HCT116 (cell line): ENCODE measurements at places on chromosomes 12 and 14.

DNA sequence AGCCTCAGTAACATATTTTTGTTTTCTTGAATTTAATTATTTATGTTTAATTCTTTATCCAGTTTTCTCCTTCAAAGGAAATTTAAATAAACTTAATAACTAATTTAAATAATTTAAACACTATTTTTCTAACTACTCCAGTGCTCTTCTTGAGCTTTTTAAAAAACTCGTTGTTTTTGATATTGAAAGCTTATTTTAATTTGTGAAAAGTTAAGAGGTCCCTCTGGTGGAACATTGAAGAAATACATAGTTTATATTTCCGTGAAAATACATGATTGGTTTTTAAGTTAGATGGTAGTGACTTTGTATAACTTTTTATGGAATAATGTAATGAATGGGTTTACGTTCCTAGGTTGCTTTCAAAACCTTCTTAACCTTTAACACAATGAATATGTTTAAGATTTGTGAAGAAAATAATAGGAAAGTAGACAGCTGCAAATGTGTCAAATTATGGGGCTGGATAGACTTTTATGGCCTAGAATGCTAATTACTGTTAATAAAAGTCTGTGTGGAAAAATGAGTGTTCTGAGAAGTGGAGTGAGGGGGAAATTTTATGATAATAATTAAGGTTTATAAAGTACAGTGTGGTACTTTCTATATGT is 45.9 kb upstream of the MSRB3 start:
- no peak for DNase-seq

DNA sequence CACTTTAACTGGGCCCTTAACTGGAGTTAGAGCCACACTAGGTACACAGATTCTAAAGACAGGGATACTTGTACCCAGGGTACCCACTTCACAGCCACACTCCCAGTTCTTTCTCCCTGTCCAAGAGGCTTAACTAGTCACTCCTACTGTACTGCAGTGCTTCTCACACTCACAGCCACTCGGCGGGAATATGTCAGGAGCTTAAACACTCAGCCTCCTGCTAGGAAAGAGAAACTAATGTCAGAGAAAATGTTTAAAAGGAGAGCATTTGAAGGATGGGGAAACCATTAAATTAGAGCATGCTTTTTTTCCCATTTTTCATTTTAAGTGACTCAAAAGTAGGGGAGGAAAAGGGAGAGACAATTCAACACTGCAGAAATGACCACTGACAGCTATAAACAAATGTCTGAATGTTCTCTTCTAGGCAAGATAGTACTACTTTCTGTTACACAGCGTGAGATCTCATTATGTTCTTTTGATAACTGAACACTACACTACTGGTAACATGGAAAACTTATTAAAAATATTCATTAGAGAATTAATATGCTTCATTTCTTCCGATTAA is 22.9 kb upstream of the MDM1 start:
- DNase-seq = no peak

DNA sequence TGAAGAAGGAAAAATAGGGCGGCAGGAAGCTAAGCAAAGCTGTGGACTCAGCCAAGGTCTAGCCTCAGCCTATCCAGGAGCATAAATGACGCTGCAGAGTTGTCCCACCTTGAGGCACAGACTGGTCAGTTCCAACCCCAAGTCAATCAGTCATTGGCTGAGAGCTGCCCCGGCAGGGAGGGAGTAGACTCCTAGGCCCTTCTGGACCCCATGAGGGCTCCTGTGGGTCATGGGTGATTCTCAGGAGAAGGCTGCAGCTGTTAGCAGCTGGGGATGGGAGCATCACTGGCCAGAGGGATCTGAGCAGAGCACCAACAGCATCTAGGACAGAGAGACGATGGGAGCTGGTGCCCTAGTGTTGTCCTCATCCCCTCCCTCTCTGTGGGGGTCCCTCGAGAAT is 51.8 kb upstream of the ESRRB start:
- no peak for DNase-seq

DNA sequence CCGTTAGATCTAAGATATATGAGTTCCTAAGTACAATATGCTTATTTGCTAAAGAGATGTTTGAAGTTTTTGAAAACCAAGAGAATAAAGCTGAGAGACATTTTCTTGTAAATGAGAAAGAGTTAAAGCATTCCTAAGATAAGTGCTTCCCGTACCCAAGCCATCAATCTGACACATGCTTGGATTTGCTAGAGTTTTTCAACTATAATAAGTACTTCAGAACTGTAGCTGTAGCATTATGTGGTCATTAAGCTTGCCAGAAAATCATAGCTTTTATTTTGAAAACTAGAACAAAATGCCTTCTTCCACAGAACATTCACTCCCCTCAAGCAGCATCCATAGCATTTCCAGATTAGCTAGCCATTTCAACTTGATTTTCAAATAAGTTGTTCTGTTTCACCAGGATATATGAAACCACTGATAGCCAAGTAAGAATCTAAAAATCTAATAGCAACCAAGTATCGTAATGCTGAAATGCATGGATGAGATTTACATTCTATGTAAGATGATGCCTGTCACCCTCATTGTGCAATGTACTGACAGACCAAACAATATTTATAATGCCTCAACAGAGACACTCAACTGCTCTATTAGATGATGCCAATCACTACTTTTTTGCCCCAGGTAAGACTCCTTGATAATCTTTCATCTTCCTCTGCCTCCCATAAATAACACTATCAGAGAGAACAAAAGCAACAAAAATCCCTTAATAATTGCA is 8.0 kb downstream of the SNW1 start:
- DNase-seq = no peak

DNA sequence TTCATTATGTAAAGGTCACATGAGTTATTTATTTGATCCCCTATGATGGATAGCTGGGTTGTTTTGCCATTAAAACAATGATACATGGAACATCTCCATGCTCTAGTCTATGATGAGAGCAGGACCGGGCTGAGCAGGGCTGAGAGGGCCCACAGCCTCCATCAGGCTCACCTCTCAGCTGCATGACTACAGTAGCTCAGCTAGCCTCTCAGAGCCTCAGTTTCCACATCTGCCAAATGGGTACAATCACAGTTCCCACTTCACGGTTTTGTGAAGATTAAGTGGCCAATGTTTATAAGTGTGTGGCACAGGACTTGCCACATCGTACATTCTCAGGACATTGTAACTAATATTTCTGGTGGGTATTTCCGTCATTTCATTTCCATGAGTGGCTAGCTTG is 19.9 kb upstream of the MYL2 start:
- DNase-seq = no peak

DNA sequence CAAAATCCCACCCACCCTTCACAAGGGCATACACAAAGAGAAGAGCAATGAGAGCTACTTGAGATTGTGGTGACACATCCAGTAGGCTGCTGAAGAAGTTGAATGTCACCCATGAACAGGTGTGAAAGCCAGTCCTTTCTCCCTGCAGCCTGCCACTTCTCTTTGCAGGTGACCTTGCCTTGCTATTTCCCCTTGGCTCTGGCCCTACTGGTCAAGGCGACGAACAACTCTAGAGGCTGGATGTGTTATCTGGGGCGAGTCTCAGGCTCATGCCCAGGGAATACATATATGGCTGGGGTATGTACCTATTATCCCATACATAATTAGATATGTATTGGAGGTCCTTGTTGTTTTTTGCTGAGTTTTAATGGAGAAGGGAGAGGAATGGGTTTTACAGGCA is 70.2 kb upstream of the EGLN3 start:
- DNase-seq = no peak

DNA sequence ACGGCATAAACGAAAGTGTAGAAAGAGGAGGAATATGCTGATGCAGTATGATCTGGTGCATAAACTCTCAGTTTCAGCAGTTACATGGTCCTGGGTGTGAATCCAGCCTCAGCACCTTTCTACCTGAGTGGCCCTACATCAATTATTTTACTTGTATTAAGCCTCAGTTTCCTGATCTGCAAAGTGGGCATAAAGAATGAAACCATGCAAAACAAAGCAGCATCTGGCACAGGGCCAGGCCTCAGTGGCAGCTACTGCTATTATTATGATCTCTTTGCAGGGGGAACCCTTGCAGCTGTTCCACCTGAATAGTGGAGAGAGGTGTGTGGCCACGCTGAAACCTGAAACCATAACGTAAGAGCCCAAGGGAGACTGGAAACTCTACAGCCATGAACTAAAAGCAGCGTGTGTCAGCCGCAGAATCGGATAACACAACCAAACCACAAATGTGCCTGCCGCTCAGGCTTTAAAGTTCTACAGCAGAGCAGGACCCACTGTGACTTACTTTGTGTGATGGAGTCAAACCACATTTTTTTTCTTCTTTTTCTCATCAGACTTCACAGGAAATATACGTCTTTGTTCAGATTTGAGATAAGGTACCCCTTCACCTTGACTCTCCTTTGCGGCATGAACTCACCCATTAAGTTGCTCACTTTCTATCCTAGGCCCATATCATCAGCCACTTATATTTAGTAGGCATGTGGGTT is 29.2 kb upstream of the FOS start:
- DNase-seq = no peak

- no peak for DNase-seq
These were observed 852 bp downstream of the COX16 start for GRCh38 chr14:70358631-70359030.

GRCh38 chr12:28145216-28145615 is 45.0 kb upstream of the CCDC91 start:
- DNase-seq = no peak

DNA sequence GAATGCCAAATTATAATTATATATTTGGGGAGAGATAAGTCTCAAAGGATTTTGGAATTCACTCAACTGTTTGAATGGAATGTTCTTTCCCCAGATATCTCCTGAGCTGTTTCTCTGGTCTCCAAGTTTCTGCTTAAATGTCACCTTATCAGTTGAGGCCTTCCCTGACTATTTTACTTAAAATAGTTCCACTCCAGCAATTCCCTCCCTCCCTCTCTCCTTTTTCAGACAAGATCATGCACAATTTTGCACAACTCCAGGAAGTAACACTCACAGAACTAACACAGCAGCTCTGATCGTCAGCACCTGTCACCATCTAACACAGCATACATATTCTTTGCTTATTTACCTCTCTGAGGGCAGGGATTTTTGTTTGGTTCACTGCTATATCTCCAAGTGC is 12.5 kb downstream of the BTG1 start:
- no peak for DNase-seq

DNA sequence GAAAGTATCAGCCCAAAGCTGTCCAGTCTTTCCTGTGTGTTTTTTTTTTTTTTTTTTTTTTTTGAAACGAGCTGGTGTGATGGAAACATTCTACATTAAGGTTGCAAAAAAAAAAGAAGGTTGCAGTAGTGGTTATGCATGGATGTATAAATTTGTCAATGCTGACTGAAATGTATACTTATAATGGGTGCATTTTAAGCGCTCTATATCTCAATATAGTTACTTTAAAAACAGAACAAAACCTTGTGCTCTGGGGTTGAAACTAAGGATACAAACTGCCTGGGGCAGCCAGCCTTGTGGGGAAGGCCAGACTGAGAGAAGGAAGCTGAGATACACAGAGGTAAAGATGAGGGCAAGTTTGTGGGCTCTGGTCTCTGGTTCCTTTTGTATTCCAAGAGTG is 87.3 kb upstream of the RMST start:
- no peak for DNase-seq

DNA sequence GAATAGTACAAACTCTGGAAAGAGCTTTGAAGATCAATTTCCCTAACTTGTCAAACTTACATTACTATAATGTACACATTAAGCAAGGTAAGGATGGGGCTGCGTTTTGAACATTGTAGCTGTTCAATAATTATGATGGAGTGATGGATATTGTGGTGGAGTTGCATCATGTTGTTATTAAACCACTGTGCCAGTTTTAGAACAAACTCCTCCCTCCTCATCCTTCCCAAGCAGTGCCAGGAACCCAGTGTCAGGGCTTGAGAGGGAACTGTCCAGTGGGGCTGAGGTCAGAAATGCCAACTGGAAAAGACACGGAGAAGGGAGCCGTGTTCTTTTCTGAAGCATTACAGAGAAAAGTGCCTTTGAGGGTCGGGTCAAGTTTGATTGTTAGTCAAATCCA is 31.9 kb upstream of the PAPOLA start:
- DNase-seq = peak; percentile 8

GRCh38 chr14:56057071-56057741 is 61.0 kb upstream of the PELI2 start:
- DNase-seq = no peak

DNA sequence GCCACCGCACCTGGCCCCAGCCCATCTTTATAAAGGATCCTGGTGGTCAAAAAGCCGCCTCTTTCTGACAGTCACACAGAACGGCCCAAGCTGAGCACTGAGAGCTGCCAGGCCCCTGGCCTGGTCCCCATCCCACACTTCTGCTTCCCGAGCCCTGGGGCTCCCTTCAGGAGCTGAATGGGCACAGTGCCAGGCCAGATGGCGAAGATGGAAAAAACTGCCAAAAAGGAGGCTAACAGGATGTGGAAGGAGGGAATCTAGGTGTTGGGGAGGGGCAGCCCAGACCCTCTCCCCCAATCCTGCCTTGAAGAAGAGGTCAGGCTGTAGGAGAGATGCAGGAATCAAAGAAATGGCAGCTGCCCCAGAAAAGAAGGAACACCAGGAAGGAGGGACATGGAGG is 5.0 kb downstream of the LPAR5 start:
- no peak for DNase-seq

- no peak for DNase-seq
These were observed 400.7 kb downstream of the NUAK1 start for GRCh38 chr12:105738051-105738450.

GRCh38 chr12:26016516-26016915 is 58.0 kb downstream of the RASSF8 start:
- no peak for DNase-seq

GRCh38 chr12:105212438-105212837 is 23.5 kb downstream of the APPL2 start:
- DNase-seq = no peak
